ENCODE measurements at places on chromosomes 5 and 9. TPM values are rescaled to one million over a fixed set of nuclear protein-coding genes. Genes with fewer than 3 reads are reported as not detected.

Gene SLC30A5
- total RNA-seq, result 23.0 TPM

Gene GLDC
- 20.9 TPM for total RNA-seq

Gene IFNK
- not detected for total RNA-seq

Gene PCDHA2
- 1.2 TPM for total RNA-seq

Gene FBP2
- not detected for total RNA-seq

Gene ZNF454
- total RNA-seq, result 8.0 TPM

Gene PCDHB16
- 11.7 TPM for total RNA-seq

Gene SPATA31A3
- total RNA-seq, result not detected

Gene POMT1
- total RNA-seq, result 53.3 TPM

All from dorsolateral prefrontal cortex (tissue), 122 donors.